ENCODE measurements at places on chromosomes 6 and 20.

- no peak for DNase-seq
Measured at GRCh38 chr20:50272724-50273446, 82.3 kb downstream of the CEBPB start.

- DNase-seq, result no peak
Measured at GRCh38 chr6:71011871-71012371, 55.1 kb upstream of the B3GAT2 start.

- no peak for DNase-seq
Measured at GRCh38 chr6:63804381-63804956, 168.9 kb downstream of the PHF3 start.

DNA sequence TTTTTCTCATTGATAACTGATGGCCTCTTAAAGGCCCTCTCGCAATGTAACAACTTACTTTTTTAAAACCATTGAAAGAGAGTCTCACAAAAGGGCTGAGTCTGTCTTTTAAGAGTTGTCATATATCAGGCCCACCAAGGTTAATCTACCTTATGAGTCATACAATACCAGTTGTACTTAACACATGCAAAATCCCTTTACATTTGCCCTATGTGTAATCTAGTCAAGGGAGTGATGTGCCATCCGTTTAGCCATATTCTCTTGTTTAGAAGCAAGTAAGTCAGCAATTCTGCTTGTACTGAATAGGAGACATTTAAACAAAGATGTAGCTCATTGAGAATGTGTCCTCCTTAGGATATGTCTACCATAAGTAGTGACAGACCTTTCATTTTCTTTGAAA, 143.7 kb downstream of the TENT5A start:
- no peak for DNase-seq

All from left forelimb (tissue), 1 donor.